COLO829 (cell line): ENCODE measurements at places on chromosomes 3 and 15.

- no peak for DNase-seq
These were observed 148.7 kb downstream of the MEX3B start for GRCh38 chr15:81897057-81897677.

DNA sequence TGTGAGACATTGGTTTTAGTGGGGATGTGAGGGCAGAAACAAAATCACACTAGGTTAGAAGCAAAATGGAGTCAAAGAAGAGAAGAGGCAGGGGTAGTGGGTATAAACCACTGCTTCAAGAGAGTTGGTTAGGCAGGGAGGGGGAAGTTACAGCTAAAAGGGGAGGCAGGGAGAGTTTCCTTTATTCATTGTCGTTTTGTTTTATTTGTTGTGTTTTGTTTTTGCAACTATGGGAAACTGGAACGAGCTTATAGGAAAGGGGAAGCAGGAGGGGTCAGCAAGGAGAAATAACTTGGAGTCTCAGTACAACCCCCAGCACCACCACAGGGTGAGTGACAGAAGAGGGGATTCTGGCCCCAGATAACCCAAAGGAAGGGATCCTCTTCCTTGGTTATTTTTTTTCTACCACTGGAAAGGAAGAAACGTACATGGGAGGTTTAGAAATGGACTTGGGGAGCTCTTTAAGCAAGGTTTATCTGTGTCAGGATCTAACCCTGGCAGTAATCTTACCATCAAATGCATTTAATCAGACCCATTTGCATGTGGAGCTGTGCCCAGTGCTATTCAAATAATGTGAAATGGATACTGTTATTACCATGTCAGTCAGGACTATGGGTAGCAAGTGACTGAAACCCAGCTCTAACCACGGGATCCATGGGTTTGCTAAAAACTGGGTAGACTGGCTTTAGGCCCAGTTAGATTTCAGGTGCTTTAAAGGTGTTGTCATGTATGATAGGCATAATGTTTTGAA, 68.7 kb downstream of the CCNL1 start:
- no peak for DNase-seq

GRCh38 chr3:10381336-10381735, 60.4 kb upstream of the SEC13 start:
- no peak for DNase-seq

- no peak for DNase-seq
These were observed 21.2 kb upstream of the LMOD3 start for GRCh38 chr3:69143612-69144011.

- DNase-seq = no peak
These were observed 59.3 kb downstream of the GBE1 start for GRCh38 chr3:81702126-81702525.

- no peak for DNase-seq
These were observed 24.8 kb upstream of the CMTM7 start for GRCh38 chr3:32366638-32367397.

DNA sequence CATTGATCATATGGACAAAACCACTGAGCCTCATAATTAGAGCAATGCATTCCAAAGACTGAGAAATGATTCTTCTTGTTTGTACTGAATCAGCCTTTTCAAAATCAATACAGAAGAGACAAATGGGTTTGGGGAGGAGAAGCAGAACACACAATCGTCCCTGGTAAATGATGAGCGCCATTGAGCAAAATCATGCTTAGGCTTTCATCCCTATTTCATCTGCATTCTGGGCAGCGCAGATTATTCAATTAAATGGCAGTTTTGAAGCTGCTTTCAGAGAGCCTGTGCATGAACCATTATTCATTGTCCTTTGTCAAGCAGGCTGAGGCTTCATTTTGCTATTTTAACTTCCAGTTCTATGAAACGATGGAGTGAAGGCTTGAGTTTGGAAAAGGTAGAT, 371.9 kb downstream of the CACNA2D3 start:
- DNase-seq = no peak

GRCh38 chr3:38493031-38493430, 3.1 kb upstream of the EXOG start:
- no peak for DNase-seq

GRCh38 chr15:36940636-36941260, 159.6 kb downstream of the MEIS2 start:
- DNase-seq = no peak

DNA sequence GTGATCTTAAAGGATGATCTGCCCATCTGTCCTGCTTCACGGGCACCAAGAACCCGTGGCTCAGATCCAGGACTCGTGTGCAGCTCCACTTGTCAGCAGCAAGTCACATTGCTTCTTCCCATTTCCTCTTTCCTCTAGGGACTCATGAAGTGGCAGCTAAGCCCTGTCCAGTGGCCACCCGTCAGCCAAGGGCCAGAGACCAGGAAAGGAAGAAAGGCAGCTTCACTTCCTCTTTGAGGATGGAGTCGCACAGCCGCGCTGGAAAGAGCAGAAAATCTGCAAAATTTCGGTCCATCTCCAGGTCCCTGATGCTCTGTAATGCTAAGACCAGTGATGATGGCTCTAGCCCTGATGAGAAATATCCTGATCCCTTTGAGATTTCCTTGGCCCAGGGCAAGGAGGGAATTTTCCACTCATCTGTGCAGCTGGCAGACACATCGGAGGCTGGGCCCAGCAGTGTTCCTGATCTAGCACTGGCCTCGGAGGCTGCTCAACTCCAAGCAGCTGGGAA, 28.5 kb downstream of the IL16 start:
- DNase-seq = no peak

GRCh38 chr3:73100741-73101559, 39.5 kb downstream of the EBLN2 start:
- peak; percentile 96 for DNase-seq

DNA sequence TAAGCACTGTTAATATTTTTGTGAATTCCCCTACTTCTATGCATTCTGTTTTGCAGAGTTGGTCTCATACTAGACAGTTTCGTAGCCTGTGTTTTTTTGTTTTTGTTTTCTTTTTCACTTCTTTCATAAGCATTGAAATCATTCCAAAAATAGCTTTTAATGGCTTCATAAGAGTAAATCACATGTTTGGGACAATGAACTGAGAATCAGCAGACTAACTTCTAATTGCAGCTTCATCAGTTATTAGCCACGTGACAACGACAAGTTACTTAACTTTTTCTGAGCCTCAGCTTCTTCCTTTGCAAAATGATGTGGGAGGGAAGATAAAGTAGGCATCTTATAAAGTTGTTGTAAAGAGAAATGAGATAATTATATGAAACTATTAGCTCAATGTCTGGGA, 124.8 kb downstream of the LIPC start:
- no peak for DNase-seq

GRCh38 chr15:58666957-58667356, 82.5 kb downstream of the ADAM10 start:
- DNase-seq = peak; percentile 28

DNA sequence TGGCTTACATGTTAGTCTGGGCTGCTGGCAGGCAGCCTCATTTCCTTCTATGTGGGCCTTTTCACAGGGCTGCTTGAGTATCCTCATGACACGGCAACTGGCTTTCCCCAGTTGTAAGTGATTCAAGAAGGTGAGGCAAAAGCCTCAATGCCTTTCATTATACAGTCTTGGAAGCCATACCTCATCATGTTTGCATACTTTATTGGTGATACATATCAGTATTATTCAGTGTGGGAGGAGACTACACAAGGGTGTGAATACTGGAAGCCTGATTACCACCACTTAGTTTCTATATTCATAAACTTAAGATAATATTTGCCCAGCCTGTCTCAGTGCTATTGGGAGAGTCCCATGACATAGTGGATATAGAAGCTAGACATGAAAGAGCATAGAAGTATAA, 346.8 kb downstream of the SOX2 start:
- DNase-seq = no peak

GRCh38 chr15:82177291-82178010, 85.1 kb downstream of the EFL1 start:
- DNase-seq = no peak

DNA sequence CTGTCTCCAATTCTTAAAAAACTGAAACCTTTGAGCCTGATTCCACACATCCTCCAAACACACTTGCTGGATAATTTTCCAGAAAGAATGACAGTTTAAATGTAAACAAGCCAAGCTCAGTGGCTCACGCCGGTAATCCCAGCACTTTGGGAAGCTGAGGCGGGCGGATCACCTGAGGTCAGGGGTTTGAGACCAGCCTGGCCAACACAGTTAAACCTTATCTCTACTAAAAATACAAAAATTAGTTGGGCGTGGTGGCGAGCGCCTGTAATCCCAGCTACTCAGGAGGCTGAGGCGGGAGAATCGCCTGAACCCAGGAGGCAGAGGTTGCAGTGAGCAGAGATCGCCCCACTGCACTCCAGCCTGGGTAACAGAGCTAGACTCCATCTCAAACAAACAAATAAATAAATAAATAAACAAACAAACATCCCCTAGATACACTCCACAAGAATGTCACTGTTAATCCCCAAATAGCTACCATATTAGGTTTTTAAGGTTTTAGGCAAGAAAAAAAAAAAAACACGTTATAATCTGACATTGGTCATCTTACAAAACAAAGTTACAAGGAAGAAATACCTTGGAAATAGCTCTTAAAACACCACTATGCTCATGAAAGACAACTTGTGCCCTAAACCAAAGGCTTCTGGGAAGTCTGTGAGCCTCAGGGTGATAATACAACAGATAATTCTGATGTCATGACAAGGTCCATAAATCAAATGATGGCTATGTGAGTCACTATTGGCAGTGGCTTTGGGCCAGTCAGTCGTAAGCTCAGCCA, 13.2 kb downstream of the TNIK start:
- DNase-seq = peak; percentile 94

DNA sequence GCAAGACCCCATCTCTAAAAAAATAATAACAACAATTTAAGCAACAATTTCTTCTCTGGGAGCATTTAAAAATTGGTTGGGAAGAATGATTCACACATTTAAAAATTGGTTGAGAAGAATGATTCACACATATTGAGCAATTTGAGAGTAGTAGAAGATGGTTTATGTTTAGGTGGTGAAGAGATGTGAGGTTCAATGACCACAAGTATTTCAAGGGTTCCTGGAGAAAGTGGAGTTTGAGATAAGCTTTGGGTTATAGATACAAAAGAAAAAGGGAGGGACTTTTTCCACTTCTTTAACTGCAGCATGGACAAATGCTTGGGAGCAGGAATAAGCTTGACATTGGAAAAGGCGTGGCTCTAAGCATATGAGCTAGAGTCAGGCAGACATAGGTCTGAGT, 145.7 kb upstream of the NPHP3 start:
- DNase-seq = no peak

DNA sequence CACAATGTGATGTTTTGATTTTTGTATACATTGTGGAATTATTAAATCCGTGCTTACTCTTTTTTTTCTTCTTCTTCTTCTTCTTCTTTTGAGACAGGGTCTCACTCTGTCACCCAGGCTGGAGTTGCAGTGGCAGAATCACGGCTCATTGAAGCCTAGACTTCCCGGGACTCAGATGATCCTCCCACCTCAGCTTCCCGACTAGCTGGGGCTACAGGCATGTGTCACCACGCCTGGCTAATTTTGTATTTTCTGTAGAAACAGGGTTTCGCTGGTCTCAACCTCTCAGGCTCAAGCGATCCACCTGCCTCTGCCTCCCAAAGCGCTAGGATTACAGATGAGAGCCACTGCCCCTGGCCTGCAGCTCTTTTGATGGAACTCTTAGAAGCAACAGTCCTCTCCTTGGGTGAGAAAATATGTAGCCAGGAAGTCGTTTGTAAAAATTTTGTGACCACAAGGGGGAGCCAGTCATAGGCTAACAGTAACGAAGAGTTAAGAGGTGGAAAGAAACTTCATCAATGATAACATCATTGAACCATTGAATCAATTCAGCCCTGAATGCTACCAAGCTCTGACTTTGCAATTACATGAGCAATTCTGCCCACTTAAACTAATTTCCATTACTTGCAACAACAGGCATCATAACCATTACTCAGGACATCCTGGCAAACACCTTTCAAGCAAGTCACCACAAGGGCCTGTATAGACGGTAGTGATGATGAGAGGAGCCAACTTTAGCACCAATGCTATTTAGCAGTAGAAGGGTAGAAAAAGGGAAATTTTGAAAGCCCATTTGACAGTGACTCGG, 16.7 kb upstream of the CMTM7 start:
- DNase-seq = peak; percentile 66

- DNase-seq = no peak
These were observed 65.6 kb upstream of the MYZAP start for GRCh38 chr15:57526076-57526475.

GRCh38 chr15:45855907-45856579, 221.2 kb downstream of the SQOR start:
- DNase-seq = no peak
